ENCODE measurements at places on chromosomes 7 and 10.

DNA sequence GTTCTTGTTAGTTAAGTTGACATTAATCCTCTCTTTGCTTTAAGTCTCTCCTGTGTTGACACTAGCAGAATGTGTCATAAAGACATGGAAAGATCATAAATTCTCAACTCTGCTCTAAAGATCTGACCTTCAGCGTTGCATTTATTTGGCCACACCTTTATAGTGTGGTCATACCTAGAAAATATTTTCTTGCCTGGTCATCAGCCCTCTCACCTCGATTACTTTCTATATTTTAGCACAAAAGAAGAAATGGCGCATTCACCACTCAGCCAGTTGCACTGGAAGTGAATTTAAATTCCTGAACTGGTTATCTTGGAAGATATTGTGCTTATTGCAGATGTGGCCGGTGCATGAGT is 96.7 kb upstream of the PDCD4 start:
- no peak for DNase-seq

DNA sequence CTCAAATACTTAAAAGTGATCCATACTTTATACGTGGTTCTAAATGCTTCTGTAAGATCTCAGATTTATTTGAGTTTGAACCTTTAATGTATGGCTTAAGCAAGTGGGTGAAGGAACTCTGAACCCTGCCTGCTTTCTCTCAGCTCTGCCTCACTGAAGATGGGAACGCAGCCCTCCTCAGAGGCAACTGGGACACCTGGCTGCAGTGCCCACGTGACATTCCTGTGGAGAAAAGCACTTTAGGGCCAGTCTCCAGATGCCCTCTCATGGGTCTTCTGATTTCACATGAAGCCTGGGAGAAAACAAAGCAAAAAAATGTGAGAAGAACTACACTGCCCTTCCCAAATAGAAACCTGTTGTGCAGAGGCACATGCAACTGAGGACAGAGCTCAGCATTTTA is 242.6 kb upstream of the ANKRD30A start:
- no peak for DNase-seq

GRCh38 chr7:55109404-55110167 is 90.8 kb downstream of the EGFR start:
- no peak for DNase-seq

- DNase-seq: no peak
Measured at GRCh38 chr7:23164846-23165245, 17.0 kb upstream of the NUP42 start.

- no peak for DNase-seq
Measured at GRCh38 chr10:79012567-79012966, 56.2 kb upstream of the ZMIZ1 start.

DNA sequence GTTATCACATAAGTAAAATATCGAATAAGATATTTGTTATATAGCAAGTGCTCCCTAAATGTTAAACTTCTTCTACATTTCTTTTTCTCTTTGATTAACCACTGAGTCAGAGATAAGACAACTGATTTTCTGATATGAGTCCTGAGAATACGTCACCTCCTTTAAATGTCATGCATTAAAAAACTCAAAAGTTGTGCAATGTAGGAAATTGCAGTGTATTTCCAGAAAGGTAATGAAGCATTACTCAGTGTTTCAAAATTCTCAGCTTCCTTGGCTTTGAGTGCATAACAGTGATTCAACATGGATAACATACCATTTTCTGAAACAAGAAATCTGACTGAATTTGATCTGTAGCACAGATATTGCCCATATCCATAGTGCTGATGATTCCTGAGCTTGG is 155.8 kb downstream of the BMPER start:
- no peak for DNase-seq

DNA sequence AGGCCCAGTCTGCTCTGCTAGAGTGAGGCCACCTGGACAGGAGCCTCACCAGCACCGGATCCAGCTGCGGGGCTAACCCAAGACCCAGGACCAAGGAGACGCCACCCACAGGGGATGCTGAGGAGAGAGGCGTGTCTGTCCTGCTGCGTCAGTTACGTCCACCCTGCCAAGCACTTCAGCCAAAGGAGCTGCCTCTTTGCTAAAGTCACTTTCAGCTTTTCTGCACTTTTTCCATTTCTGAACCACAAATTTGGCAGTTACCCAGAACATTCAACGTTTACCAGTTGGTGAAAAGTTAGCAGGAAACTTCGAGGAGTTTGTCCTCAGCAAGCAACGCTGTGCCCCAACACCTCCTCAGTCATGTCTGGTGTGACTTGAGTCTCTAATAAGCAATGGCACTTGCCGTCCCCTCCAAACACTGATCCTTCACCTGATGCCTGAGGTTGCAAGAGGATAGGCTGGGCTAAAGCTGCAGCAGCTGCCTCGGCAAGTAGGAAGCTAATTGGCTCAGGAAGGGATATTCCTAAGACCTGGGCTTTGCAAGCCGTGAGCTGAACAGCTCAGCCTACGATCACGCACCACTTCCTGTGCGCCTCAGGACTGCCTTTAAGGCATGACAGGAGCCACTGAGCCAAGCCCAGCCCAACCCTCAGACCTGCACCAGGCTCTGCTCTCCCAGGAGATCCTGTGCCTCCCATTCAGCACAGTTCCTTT is 40.1 kb downstream of the KCNH2 start:
- DNase-seq: no peak

GRCh38 chr7:74483402-74484336 is 30.0 kb downstream of the GTF2IRD1 start:
- DNase-seq: no peak

DNA sequence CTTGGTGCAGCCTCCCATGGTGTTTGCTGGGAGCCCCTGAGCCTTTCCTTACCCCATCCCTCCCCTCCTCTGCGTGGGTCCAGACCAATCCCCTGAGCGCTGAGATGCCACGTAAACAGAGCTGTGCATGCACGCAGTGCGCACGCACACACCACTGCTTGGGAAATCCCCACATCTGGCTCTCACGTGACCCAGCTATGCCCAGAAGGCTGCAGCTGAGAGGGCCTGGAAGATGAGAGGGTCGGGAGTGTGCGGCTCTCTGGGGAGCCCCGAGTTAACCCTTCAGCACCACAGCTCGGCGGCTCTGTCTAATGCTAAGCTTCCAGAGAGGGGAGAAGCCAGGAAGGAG is 177.2 kb downstream of the SH3PXD2A start:
- DNase-seq: peak; percentile 89

GRCh38 chr10:17237149-17237527 is 9.1 kb downstream of the VIM start:
- DNase-seq: no peak

DNA sequence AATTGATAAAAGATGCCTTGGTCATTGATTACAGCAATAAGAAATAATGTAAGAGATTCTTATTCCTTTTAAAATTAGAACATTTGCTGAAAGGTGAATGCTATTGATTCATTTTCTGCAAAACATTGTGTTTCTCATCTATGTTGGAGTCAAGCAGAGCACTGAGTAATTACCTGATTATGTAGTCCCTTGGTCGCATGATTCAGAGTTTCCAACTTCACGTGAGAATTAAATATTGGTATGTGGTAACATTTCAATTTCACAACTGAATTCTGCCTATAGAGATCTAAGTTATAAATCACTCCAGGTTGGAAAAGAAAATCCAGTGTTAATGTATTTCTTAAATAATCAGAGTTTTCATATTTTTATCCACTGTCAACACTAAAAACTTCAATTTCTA is 701.4 kb downstream of the PHTF2 start:
- no peak for DNase-seq

- no peak for DNase-seq
Measured at GRCh38 chr7:118183428-118183785, 557 bp upstream of the LSM8 start.

GRCh38 chr7:32536585-32536984 is 41.3 kb downstream of the AVL9 start:
- no peak for DNase-seq

- peak; percentile 44 for DNase-seq
Measured at GRCh38 chr7:166338-167060, 25.9 kb upstream of the FAM20C start.

DNA sequence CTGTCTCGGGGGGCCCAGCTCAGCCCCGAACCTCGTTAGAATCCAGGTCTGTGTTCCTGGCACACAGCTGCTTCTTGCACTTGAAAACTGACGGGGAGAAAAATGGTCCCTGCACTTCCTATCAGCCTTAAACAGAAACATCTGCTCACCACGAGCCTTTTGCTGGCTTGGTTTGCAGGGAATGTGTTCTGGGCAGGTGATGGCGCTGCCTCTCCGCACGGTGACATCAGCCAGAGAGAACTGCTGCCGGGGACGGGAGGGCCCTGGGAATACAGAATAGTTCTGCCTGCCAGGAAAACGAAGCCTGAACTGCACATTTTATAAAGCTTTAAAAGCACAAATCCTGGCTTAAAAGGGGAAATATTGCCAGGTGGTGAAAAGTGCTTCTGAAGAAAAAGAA is 622.5 kb downstream of the TYW1 start:
- no peak for DNase-seq

DNA sequence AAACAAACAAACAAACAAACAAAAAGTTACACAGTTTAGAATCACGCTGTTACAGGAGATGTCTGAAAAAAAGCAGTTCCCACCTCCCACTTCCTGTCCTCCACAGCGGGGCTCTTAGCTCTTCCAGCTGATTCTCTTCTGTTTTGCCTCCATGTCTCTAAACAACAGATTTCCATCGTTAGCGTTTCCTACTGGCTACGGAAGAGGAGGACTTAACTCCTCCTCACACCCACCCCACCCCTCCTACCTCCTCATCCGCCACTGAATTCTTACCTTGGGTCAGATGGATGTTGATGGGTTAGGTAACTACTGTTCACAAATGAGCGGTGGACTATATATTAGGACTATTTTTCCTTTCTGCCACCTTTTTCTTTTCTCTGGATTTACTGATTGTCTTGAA is 36.8 kb upstream of the NUB1 start:
- no peak for DNase-seq

- no peak for DNase-seq
Measured at GRCh38 chr7:98630149-98630548, 13.1 kb downstream of the NPTX2 start.

DNA sequence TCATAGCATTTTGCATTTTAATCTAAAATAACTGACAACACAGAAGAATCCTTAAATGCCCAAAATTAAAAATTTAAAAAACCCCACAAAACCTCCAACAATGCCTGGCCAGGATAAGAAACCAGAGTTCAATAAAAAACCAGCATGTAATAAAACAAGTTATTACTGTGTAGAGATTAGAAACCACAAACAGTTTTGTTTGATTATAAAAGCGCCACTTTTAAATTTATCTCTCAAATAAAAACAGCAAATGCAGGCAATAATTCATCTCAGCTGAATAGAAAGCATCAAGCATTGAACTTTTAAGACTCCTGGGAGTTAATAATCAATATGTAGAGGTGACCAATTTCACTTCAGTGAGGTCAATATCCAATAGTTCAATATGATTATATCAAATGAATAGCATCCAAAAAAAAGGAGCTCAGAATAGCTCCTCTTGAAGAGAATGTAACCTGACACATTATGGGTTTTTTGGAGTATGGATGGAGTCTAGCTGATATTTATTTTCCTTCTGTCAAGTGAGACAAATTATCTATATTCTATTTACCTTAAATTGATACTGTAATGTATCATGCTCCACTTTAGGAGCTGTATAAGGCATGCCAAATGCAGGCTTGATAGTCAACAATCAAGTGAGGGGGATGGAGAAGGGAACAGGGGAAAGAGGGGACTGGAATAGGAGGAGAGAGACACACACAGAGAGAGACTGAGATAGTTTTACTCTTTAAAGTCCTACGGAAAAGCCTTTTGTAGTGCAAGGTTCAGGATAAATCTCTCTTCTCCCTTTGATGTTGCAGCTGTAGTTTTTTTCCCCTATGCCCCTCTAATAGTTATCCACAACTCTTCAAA is 130.9 kb downstream of the RSU1 start:
- no peak for DNase-seq

DNA sequence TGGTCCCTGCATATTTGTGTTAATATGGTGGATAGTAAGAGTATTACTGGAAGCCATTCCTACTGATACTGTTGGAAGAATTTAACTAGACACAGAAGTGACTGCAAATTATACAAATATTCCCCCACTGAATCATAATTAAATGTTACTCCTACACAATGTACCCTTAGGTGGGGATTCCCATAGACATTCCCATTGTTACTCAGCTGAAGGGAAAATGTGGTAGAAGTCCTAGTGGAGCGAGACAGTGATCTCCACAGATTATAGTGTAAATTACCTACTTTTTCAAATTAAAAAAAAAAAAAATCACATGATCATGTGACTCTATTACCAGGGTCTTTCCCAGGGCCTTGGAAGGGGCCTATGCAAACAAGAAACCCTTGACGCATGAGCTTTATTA is 611.8 kb downstream of the LRMDA start:
- DNase-seq: no peak

- DNase-seq: no peak
Measured at GRCh38 chr7:6606866-6607583, 8.4 kb upstream of the ZNF853 start.

GRCh38 chr7:36157527-36158320 is 4.7 kb downstream of the EEPD1 start:
- no peak for DNase-seq

- DNase-seq: no peak
Measured at GRCh38 chr10:35388197-35388596, 51.9 kb downstream of the CCNY start.

- no peak for DNase-seq
Measured at GRCh38 chr10:77080361-77081027, 557.1 kb downstream of the KCNMA1 start.

DNA sequence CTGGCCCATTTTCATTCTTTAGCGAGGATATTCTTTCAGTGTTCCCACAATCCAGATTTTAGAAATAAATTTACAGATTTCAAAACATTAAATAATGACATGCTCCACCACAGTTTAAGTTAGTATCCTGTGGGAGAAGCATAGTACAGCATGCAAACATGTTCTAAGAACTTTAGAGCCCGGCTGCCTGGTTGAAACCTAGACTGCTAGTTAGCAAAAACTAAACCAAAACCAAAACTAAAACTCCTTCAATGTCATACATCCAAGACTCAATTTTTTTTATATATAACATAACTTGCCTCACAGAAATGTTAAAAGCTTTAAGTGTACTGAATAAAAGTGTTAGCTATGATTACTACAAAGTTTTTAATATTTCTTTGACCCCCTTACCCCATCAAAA is 17.0 kb downstream of the TRA2A start:
- no peak for DNase-seq

DNA sequence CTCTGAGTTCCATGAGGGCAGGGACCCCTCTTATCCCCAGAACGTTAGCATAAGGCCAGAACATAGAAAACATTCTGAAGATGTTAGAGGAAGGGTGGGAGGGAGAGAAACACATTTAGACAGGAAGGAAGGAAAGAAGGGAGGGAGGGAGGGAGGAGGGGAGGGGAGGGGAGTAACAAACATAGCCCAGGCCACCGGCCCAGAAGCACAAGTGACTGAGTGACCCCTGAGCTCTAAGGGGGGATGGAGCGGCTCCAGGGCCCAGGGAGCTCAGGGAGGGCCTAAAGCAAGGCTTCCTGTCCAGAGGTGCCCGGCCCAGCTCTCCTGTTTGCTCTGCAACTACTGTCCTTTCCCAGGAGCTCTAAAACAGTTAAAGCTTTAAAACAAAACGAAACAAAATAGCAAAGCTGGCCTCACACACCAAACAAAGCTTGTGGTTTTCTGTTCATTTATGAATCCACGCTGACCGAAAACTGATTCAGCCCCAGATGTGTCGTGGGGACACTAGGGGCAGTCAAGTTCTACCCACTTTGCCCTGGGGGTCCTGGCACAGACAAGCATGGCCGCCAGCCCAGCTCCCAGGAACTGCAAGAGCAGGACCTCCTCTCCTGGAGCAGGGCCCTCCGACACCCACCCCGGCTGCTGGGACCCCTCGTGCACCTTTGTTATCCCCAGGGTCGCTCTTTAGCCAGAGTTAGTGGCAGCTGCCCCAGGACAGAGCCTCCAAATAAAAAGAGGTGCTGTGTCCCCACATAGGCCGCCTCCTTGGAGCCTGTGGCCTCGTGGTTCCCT is 496.2 kb upstream of the FOXK1 start:
- no peak for DNase-seq
